ENCODE measurements at places on chromosomes 2 and 18.

DNA sequence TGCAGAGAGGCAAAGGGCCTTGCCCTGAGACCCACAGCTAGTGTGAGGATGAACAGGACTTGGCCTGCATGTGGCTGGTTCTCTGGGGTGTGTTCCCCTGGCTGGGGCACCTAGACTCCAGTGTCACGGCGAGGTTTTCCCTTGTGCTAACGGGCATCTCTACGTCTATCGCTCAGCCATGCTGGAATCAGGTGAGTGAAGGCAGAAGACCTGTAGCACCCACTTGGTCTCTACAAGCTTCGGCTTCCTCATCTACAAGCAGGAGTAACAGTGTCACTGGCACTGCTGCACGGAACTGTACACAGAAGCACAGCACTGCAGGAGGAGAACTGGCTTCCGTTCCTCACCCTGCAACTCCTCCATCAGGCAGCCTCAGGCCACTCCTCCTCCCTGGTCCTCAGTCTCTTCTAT, 30.6 kb downstream of the HS1BP3 start:
- DNase-seq = no peak

GRCh38 chr2:3114406-3115185, 263.0 kb downstream of the EIPR1 start:
- no peak for DNase-seq

- no peak for DNase-seq
Measured at GRCh38 chr18:52570975-52571374, 231.0 kb downstream of the DCC start.

DNA sequence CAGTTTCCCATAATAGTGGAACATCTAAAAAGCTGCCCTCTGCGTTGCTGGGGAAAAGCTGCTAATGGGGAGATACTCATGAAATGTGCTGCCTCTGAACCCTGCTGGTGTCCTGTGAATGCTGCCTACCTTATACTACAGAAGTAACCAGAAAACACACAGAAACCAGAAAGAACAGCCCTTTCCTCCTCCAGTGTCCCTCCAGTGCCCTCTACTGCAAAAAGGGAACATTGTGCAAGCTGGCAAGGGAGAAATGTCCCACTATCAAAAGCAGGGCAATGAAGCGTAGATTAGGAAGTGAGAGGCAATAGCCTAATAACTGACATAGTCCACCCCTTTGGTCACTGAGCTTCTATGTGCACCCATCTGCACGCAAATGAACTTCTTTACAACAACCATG, 162.7 kb upstream of the ETAA1 start:
- no peak for DNase-seq

GRCh38 chr2:1591461-1591770, 152.9 kb downstream of the PXDN start:
- no peak for DNase-seq

GRCh38 chr2:84906108-84906899, 848 bp downstream of the TMSB10 start:
- DNase-seq = no peak

- DNase-seq = no peak
Measured at GRCh38 chr2:37637190-37637860, 34.1 kb downstream of the CDC42EP3 start.

- DNase-seq = no peak
Measured at GRCh38 chr2:102144128-102144527, 1.6 kb downstream of the IL1R1 start.

DNA sequence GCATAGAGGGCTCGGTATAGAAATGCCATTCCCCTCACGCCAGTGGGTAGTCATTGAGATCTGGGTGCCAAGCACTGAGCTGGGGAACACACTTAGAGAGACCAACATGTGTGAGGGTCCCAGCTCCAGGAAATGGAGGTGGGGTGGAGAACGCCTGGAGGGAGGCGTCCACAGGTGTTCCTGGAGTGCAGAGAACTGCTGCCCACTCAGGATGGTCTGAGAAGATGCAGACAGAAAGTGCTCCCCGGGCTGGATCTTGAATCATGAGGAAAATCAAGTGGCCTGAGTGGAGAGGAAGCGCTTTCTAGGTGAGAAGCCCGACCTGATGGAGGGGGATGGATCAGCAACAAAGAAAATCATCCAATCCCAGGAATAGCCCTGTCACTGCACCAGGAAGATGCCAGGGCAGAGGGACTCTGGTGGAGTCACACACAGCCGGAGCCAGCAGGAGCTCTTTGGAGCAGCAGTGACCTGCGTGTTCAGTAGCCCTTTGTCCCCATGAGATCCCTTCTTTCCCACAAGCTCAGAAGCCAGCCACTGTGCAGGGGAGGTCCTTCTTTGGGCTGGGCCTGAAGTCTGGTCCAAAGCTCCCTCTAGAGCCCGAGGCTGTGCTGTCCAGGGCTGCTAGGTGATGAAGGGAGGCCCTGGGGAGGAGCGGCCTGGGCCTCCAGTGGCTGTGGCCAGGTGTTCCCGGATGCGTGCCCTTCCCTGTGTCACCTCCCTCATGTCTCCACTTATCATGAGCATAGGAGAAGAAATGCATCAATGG, 112.3 kb downstream of the RNF144A start:
- no peak for DNase-seq

DNA sequence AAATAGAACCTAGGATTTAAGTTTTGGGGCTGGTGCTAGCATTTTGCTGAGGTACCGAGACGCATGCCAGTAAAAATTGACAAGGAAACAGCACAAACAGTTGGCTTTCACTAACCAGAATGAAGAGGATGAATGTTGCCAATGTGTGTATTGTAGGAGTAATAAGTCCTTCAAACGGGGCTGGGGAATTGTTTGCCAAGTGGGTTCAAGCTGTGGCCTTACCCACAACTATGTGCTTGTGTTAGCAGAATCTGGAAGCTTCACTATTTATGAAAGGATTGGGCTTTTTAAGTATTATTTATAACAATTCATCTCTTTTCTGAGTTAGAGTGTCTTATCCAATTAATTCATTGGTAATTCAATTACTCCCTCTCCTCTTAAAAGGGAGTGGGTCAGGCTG, 15.0 kb upstream of the KIF5C start:
- no peak for DNase-seq

GRCh38 chr2:54714996-54715395, 8.5 kb upstream of the EML6 start:
- no peak for DNase-seq

DNA sequence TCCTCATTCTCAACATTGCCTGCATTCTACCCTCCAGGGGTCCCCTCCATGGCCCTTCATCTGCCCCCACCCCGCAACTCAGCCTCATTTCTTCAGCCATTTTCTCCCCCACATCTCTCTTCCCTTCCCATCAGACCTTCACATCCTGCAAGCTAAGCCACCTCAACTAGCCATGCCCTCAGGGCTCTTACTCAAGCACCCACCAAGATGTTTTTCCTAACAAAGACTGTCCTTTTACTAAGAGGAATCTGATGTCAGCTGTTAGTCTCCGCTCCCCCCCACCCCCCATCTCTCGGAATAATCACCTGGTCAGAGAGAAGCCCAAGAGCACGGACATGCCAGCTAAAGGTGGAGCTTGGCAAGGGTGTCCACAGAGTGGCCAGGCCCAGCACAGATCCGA, 4.7 kb upstream of the CAPN10 start:
- no peak for DNase-seq

DNA sequence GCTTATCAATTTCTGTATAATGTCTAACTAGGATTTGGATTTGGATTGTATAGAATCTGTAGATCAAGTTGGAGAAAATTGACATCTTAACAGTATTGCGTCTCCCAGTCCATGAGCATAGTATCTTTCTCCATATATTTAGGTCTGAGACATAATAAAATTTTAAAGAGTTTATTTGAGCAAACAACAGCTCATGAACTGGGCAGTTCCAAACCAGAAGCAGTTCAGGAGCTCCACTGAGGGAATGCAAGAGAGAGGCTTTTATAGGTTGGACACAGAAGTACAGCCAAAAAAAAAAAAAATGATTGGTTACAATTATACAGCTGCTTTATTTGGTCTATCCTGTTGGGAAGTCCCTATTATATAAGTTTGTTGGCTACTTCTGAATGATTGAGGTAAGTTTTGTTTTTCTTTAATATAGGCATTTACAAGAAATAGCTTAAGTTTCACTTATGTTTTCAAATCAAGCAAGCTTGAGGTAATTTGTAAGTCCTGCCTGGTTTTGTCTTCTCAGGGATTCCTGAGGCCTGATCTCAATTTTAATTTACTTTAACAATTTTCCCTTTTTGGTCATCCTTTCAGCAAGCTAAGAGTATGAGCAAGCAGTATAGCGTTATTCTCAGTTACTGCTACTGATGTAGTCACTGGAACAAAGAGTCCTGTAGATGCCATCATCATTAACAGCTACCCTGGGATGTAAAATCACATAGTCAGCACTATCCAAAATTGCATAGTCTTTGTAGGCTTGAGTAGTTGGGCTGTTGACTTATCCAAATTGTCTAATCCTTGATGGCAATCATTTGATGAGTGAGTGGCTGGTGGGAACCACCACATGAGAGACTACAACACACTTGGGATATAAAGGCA, 27.5 kb upstream of the RUFY4 start:
- DNase-seq = no peak

- DNase-seq = no peak
Measured at GRCh38 chr2:177393203-177393755, 706 bp downstream of the AGPS start.

DNA sequence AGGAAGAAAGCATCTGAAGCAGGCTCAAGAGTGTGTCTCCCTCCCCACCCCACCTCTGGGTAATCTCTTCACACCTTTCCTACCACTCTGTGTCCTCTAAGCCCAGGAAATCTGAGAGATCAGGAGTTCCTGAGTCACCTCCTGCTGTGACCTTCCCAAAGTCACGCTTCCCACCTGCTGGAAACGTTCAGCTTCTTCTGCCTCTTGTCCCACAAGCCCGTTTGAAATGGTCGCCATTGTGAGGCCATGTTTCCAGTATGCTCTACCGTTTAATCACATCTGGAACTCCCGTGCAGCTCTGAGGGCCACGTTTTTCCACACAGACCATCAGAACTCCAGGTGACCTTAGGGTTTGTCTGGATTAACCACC, 25.9 kb downstream of the GREB1 start:
- DNase-seq = no peak

GRCh38 chr18:8726963-8727705, 21.8 kb downstream of the MTCL1 start:
- no peak for DNase-seq

DNA sequence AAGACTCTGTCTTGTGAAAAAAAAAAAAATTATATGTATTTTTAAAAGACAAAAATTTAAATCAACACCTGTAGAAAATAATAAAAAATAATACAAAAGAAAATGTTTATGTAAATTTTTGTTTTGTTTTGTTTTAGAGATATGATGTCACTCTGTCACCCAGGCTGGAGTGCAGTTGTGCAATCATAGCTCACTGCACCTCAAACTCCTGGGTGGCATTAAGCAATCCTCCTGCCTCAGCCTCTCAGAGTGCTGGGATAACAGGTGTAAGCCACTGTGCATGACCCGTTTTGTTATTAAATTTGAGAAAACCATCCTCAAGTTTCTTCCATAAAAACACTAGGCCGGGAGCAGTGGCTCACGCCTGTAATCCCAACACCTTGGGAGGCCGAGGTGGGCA, 56.2 kb upstream of the B3GNT7 start:
- DNase-seq = no peak
